ENCODE measurements at places on chromosomes 2 and 18. TPM values are rescaled to one million over a fixed set of nuclear protein-coding genes. Genes with fewer than 3 reads are reported as not detected.

GRCh38 chr2:222796413-222797103, 64.3 kb upstream of the ACSL3 start:
- no peak for DNase-seq

GRCh38 chr2:109702250-109702985, 88.3 kb downstream of the SOWAHC start:
- DNase-seq = no peak

DNA sequence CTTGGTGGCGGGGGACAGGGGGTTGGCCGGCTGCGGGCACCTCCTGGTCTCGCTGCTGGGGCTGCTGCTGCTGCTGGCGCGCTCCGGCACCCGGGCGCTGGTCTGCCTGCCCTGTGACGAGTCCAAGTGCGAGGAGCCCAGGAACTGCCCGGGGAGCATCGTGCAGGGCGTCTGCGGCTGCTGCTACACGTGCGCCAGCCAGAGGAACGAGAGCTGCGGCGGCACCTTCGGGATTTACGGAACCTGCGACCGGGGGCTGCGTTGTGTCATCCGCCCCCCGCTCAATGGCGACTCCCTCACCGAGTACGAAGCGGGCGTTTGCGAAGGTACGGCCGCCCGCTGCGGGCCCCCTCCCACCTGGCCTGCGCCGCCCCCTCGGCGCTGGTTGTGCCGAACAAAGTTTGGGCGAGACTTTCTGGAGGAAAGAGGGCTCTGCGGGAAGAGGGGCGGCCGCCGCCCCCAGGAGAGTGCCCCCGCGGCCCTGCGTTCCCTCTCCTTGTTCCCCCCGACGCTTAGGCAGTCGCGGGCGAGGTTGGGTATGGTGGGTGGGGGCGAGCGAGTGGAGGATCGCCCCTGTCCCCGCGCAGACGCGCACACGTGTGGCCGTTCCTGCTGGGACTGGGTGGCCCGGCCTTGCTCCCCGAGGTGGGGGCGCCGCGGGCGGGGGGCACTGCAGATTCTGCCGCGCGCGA, 866 bp downstream of the CRIM1 start:
- peak; percentile 57 for DNase-seq

DNA sequence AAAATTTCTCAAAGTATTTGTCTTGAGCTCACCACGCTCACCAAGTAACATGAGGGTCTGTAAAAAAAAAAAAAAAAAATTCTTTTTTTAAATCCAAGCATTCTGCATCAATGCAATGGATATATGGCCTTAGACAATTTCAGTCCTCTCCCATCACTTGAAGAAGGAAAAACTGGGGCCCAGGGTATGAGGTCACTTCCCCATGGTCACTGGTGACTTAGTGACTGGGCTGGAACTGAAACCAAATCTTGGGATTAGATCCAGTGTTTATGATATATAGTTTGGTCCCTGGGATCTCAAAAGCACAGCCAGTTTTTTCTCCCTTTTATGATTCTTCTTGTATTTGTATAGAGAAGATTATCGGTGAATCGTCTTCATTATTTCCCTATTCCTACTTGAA, 477.9 kb upstream of the TNP1 start:
- no peak for DNase-seq

DNA sequence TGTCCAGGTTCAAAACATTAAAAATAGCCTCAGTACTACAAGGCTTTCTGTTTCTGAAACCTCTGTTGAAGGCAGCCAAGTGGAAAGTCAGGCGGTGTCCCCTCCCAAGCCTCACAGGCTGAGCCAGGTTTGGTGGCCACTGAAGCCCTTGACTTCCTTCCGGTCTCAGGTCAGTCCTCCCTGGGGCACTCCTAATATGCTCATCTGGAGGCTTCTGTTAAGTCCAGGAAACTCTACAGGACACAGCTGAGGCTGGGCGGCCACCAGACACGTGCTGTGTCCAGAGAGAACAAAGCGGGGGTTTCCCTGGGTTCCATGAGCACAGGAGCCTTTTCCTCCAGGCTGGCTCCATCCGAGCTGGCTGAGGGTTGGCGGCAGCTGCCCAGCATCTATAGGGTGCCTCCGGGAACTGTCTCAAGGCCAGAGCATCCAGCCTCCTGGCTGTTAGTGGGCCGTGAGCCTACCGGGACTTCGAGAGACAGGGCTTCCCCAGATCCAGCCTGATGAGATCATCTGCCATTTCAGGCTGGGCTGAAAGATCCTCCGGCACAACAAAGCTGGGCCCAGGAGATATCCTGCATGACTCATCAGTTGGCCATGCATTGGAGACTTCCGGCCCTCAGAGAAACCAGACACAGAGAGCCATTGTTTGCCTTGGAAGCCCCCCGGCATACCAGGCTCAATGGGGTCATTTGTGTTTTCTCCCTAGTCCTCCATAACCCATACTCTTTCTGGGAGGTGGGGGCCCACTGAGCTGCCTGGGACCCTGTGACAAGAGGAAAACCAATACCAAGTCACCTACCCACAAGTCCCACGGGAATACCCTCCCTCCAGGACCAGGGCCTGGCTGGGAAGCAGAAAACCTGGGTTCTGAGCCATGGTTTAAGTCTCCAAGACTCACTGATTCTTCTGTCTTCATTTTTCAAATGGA, 71.7 kb downstream of the HS1BP3 start:
- DNase-seq = peak; percentile 7

- DNase-seq = no peak
Observed at GRCh38 chr18:40534723-40535122, 1420.3 kb upstream of the PIK3C3 start.

- no peak for DNase-seq
Observed at GRCh38 chr2:187543488-187543887, 10.7 kb downstream of the TFPI start.

DNA sequence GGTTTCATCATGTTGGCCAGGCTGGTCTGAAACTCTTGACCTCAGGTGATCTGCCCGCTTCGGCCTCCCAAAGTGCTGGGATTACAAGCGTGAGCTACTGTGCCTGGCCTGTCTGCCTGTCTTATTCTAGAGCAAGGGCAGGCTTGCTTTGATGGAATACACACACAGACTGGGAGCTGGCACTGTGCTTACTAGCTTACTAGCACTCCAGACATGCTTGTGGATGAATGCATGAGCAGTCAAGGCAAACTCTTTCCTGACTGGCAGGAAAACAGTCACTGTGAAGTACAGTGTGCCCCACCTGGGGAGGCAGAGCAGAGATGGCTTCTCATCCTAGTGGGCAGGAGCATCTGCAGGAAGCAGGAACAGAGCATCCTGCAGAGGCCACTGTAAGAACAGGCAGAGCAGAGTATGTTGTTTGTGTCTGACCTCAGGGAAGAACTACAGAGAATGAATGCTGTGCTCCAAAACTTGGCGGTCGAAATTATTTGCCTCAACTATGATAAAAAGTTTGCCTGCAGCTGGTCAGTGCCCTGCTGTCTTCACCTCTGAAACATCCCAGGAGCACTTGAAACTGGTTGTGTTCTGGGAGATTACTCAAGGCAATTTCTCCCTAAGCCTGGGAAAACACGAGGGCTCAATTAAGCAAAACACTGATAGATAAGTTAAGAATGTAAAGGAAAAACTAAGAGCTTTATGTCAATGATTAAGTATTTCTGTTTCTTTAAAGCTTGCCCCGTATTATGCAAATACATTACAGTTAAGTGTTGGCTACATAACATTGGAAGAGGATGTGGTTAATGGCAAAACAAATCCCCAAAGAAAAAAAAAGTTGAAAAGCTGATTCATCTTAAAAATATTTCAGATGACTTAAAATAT, 102.4 kb downstream of the VAPA start:
- peak; percentile 37 for DNase-seq

GRCh38 chr2:12547566-12548170, 169.1 kb upstream of the TRIB2 start:
- no peak for DNase-seq

- peak; percentile 63 for DNase-seq
Observed at GRCh38 chr2:27016801-27017325, 15.9 kb upstream of the TMEM214 start.

- no peak for DNase-seq
Observed at GRCh38 chr2:23546913-23547312, 161.9 kb downstream of the KLHL29 start.

DNA sequence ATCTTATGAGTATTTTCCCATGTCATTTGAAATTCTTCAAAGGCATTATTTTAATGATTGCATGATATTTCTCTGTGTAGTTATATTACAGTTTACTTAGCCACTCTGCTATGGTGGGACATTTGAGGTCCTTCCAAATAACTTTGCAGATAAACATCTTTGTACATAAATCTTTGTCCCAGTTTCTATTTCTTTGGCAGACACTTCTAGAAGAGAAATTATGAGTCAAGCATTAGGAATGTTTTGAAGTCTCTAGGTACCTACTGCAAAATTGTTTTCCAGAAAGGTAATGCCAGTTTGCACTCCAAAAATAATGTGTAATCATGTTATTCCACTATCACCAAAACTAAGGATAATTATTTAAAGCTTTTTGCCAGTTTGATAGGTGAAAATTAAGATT, 149.7 kb downstream of the EN1 start:
- no peak for DNase-seq

DNA sequence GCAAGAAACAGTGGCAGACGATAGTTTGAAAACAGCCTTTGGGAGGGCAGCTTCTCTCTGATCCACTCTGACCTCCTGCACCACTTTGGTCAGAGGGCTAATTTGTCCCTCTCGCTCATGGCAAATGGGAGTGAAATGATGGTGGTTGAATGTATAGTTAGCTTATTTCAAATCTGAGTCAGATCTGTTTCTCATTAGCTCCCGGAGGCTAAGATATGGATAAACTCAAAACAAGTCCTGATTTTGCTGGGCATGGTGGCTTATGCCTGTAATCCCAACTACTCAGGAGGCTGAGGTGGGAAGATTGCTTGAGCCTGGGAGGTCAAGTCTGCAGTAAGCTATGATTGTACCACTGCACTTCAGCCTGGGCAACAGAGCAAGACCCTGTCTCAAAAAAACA, 145.0 kb downstream of the ALK start:
- DNase-seq = no peak

- DNase-seq = no peak
Observed at GRCh38 chr2:9274701-9275343, 68.2 kb downstream of the ASAP2 start.

- DNase-seq = no peak
Observed at GRCh38 chr2:74735564-74735963, 81.5 kb downstream of the SEMA4F start.

GRCh38 chr2:3217646-3218045, 160.0 kb downstream of the EIPR1 start:
- DNase-seq = no peak

DNA sequence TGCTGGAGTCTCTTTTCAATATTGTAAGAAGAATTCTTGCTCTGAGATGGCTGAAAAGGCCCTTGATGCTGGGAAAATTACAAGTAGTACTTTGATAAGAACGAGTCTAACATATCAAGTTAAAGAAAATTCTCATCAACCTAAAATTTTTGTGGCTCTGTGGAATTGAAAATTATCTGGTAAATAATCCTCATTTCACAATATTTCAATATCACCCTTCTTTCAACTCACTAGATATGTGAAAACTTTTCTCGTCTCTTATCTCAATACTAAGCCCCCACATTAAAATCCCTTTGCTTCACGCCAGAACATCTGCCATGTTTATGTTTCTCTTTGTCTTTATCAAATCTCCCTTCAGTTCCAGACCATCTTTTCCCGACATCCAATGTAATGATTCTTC, 448.8 kb downstream of the ZNF516 start:
- no peak for DNase-seq

DNA sequence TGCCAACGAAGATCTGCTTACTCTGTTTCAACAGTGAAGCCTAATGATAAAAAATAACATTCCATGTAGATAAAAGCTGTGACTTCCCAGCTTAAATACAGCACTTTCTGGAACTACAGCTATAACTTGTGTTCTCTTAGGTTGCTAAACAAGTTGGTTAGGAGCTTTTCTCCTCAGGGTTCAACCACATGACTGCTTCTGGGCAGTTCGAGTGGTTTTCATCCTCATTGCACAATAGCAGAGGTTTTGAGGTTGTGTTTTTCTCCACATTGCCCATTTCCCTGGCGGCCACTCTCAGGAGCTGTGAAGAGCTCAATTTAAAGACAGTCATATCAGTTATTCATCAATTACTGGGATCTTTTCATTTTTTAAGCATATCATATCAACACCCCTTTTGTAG, 102.2 kb upstream of the CYP1B1 start:
- no peak for DNase-seq

GRCh38 chr18:80026363-80026762, 7.9 kb upstream of the RBFA start:
- DNase-seq = no peak

DNA sequence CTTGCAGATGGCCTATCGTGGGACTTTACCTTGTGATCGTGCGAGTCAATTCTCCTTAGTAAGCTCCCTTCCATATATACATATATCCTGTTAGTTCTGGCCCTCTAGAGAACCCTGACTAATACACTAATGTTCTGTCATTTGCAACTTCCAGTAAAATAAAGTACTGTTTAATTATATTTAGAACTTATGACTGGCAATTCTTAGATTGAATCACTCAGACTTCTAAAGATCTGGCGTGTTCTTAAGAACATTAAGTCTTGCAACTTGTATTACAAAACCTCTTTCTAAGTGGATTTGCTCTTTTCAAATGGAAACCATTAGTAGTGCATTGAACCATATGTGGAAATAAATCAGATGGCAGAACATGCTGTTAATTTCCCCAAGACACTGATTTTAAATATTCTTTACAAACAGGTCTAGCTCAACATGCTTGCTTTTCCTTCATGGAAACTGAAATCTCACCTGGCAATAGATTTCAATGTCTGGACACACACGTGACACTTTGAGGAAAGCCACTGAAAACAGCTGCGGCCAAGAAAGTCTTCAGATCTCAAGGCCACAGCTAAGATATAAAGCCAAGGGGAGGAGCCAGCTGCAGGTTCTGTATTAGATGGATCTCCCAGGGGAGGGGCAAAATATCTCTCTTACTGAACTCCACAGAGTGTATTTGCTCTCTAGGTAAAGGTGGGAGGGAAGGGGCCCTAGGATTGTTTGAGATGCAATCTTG, 50.6 kb downstream of the PMAIP1 start:
- DNase-seq = no peak

DNA sequence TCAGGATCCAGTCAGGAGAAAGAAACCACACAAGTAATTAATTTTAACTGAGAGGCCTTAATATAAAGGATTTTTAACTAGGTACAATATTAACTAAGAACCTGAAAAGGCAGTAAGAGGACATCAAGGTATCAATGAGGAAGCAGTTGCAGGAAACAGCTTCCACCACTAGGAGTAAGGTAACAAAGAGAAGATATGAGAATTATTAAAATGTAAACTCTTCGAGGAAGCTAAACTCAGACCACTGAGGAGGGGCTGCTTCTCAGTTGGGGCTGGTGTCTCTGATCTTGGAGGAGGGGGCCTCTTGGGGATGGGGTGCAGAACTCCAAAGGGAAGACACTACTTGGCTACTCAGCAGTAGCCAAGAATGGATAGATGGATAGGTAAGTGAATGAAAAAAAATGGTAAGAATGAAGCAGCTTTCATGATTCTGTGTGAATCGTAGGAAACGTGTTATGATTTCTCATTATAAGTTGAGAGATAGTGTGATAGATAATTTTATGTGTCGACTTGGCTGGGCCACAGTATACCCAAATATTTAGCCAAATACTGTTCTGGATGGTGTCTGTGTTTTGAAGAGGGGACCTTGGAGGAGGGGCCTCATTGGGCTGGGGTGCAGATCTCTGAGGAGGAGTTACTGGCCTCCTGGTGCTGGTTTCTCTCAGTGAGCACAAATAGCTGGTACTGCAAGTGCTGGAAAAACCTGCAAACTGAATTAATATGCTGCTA, 547.7 kb upstream of the LRRTM1 start:
- DNase-seq = no peak

ZNF521 gene
- 169 TPM for total RNA-seq

LIPG gene
- total RNA-seq = under 0.01 TPM

NPAS2 gene
- total RNA-seq = under 0.01 TPM

FSHR gene
- under 0.01 TPM for total RNA-seq

CASP8 gene
- total RNA-seq = 35.0 TPM

DYNAP gene
- total RNA-seq = not detected

COLEC12 gene
- total RNA-seq = 0.27 TPM

ZAP70 gene
- total RNA-seq = 19.1 TPM

Measured in hematopoietic multipotent progenitor cell (in vitro differentiated cells).